ENCODE measurements at places on chromosomes 1 and 21.

DNA sequence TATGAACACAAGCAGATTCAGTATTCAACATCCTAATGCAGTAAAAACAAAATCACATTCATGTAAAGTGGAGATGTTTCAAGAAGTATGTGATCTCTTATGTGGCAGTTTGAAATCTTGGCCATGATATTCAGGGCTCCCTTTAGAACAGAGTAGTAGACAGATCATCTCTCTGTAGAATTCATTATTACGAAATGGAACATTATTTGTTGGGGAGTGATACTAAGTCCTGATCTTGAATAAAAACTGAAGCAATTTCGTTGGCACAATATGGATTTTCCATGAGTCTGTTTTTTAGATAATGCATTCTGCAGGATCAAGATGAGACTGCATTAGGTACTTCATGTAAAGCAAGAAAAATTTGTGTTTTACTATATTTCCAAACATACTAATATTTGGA is 264.4 kb upstream of the NRIP1 start:
- DNase-seq = no peak

GRCh38 chr1:154129391-154129970 is 25.4 kb downstream of the NUP210L start:
- no peak for DNase-seq

DNA sequence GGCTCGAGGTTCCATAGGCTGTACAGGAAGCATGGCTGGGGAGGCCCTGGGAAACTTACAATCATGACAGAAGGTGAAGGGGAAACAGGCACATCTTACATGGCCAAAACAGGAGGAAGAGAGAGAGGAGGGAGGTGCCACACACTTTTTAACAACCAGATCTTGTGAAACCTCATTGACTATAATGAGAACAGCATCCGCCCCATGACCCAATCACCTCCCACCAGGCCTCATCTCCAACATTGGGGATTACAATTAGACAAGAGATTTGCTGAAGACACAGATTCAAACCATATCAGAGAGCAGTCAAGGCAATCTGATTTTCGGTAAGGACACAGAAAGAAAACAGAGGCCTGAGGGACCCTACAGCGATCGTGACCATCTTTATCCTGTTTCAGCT is 41.7 kb downstream of the TNFRSF9 start:
- DNase-seq = no peak

DNA sequence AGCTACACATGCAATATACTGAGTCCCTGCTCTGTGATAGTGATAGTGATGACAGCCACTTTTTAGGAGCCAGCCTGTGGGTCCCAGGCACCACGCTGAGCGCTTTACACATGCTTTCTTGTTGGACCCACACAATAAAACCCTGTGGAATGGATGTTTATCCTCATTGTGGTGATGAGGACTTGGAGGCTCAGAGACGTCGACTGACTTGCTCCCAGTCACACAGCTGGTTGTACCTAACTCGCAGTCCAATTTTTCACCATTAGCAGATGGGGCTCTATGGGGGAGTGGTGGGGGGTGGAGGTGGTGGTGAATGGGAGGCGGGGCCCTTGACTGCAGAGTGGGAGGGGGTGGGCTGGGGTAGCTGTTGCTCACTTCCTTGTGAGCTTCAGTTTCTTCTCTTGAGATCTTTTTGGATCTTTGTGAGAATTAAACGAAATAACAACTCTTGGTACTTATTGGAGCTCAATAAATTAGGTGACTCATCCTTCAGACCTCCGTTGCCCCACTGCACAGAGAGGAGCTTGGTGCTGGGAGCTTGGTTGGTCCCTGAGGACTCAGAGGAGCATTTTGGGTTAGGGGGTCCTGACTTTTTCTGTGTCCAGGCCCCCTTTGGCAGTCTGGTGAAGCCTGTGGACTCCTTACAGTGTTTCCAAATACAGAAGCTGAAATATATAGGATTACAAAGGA is 61.8 kb upstream of the CD1D start:
- no peak for DNase-seq

GRCh38 chr1:202809597-202810159 is 1.1 kb upstream of the PCAT6 start:
- no peak for DNase-seq
